ENCODE measurements at places on chromosomes 5 and 9.
A peak's percentile ranks its signal among the peaks of the same experiment; 100 is the strongest.

DNA sequence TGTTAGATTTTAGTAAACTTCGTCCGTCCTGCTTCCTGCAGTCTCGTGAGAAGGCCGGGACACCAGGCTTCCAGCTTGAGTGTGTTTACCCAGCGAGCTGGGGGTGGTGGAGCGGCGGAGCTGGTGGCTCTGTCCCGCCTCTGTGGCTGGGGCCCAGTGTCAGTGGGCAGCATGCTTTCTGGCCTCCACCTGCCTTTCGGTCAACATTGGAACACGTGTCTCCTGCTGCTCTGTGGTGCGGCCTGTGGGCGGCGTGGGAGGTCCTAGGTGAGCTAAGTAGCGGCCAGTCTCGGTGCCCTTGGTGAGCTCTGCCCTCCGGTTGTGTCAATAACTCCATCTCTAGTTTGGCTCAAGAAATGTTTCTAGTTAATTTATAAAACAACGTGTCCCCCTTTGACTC lies 125.9 kb downstream of the GADD45G start:
- no peak for DNase-seq

GRCh38 chr9:127168756-127169574 lies 46.5 kb upstream of the ANGPTL2 start:
- no peak for DNase-seq

- no peak for DNase-seq
These were observed 536.0 kb upstream of the WWC1 start for GRCh38 chr5:167755420-167755819.

DNA sequence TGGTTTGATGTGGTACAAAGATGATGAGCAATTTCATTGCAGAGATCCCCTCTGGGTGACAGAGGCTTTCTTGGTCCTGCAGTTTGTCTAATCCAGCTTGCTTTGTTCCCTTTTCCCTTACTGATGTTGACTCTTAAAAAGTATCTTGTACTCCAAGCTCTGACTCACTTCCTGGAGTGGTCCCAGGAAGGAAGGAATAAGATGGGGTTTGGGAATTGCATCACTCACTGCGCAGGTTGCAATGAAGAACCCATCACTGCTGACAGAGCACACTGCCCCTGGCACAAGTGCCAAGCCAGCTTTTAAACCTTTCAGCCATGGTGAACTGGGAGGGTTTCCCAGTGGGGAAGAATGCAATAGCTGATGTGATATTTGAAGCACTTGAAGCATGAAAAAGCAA lies 662.2 kb upstream of the CTNND2 start:
- DNase-seq: no peak

DNA sequence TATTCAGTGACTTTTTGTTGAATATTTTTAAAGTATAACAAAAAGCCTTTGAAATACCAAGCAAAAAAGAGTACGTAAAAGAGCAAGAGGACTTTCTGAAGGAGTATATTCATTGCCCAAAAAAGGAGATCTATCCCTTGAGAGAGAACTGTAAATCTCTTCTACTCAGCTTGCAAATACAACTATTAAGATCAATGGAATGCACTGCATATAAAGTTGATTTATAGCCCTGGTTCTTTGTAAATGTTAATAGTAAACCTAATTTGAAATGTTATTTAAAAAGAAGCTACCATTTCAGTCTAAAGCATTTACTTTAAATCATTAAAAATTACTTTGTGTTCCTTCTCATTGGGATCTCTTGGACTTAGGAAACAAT lies 168.1 kb downstream of the PDE4D start:
- no peak for DNase-seq

DNA sequence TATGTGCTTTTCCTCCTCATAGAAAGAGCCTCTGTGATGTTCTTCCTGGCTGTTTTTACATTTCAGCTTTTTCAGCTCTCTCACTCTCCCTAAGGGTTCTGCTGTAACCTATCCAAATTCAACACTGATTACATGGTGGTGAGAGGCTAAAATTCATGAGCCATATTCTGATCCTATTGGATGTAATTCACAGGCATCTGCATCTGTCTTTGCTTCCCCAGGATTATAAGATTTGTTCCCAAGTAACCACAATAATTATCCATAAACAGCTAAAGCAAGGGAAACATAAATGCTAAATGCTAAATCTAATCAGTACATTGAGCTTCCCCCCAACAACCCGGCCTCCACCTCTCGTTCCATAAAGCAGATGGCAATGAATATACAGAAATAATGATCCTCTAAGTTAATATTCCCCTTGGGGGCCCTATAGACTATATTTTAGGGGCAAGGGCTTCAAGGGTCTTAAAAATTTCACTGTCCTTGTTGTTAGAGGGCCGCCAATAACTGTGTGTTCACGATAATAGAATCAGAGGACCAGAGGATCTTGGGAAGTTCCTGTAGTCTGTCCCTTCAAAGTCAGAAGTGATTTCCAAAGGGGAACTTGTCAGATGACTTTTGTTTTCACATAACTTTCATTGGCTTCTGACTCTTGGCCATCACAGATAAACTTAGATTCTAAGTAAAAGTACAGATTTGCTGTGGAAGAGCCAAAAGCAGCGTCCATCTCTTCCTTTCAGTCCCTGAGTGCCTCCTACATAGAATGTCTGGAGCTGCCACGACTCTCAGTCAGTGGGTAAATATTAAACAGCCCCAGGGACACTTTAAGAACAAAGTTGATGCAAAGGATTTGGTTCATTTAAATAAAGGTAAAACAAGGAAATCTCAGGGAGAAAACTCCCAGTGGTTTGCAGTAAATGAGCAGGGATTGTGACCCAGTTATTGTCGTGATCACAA lies 125.6 kb downstream of the ALDH1A1 start:
- no peak for DNase-seq

GRCh38 chr9:33127881-33128280 lies 39.3 kb downstream of the B4GALT1 start:
- DNase-seq: no peak

- DNase-seq: no peak
These were observed 80.0 kb downstream of the OXCT1 start for GRCh38 chr5:41790038-41790776.

- DNase-seq: no peak
These were observed 21.0 kb upstream of the SUSD3 start for GRCh38 chr9:93037476-93037971.

DNA sequence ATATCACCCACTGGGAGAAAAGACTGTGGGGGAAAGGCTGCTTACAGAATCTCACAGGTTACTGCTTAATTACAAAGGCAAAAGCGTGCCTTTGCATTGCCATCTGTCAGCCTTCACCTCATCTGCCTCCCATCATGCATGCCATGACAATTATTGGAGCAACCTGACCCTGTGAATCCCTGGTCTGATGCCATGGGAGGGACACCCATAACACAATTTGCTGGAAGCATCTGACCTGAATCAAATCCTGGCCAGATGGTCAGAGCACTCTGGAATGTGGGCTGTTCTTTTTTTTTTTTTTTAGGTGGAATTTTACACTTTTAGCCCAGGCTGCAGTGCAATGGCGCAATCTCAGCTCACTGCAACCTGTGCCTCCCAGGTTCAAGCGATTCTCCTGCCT lies 11.6 kb upstream of the RETREG1 start:
- no peak for DNase-seq

GRCh38 chr9:126293522-126293889 lies 33.1 kb upstream of the MVB12B start:
- no peak for DNase-seq

- DNase-seq: no peak
These were observed 46.4 kb upstream of the CHD1 start for GRCh38 chr5:98975223-98975622.

- no peak for DNase-seq
These were observed 89.4 kb upstream of the CNTLN start for GRCh38 chr9:17045381-17045940.

DNA sequence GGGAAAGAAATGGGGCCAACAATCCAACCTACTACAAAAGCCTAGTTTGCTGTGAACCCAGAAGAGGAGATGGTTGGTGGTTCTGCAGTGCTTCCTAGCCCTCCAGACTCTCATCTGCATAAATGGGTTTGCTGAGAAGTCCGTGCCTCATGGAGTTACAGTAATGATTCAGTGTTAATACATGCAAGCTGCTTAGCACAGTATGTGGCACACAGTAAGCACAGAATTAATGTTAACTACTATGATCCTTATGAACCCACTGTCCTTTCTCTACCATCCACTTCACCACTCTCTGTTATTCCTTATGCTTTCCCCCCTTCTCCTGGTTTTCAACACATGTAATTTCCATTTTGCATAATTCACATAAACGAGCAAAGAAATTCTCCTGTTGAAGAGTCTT lies 100.0 kb downstream of the ACTBL2 start:
- DNase-seq: no peak

- DNase-seq: no peak
These were observed 18.6 kb downstream of the SLC36A2 start for GRCh38 chr5:151328734-151329133.

DNA sequence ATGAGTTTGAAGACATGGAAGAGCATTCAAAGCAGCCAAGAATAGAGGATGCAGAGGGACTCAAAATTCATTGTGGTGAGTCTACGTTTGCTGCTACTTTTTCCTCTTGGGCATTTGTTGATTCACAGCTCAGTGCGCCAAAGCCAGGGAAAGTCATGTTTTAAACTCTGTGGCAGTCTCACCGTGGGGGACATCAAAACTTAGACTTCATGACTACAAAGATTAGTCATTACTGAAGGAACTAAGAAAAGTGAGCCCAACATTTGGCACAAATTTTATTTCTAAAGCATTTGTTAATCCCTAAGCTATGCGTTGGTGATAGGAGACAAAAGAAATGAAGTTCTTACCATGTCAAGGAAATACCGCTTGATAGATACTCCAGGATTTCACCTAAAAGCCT lies 73.7 kb upstream of the MTAP start:
- DNase-seq: no peak

DNA sequence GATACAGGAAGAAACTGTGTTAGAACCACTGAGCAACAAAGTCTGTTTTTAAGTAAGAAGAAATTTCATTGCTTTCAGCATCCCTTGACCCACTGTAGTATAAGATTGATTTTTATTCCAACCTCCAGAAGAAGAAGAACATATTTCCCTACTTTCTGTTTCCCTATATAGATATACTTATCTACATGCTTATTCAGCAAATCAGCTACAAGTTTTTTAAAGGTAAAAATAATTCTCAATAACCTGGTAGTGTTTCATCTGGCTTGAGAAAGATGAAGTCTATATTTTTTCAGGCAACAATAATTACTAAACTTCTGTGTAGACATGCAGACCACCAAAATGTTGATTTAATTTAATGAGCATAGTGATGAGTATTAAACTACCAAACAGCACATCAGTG lies 201.0 kb downstream of the OSTF1 start:
- DNase-seq: no peak

DNA sequence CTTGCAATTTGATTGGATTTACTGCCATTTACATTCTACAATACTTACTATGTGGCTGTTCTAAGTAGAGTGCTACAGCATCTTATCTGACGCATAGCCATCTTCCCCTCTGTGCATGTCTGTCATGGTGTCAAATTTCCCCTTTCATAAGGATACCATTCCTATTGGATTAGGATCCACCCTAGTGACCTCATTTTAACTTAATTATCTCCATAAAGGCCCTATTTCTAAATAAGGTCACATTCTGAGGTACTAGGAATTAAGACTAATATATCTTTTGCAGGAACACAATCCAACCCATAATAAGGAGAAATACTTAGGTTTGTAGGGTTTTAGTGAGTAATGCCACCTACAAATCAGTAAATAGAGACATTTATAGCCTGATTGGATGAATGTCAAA lies 268.0 kb downstream of the ADAMTSL1 start:
- no peak for DNase-seq

DNA sequence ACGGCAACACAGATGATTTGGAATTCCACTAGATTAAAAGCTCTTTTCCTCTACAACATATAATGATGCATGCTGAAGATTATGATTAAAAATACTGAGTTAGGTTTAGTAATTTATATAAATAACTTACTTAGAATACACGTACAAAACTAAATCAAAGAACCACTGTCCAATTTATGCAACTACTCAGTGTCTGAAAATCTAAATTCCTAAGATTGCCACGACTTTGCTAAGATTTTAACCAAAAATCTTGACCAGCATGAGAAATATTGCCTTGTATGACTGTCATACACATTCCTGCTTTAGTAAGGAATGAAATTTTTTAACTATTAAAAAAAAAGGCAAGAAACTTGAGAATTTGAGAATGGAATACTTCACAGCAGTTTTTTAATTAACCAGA lies 292.4 kb downstream of the ZNF608 start:
- DNase-seq: no peak

DNA sequence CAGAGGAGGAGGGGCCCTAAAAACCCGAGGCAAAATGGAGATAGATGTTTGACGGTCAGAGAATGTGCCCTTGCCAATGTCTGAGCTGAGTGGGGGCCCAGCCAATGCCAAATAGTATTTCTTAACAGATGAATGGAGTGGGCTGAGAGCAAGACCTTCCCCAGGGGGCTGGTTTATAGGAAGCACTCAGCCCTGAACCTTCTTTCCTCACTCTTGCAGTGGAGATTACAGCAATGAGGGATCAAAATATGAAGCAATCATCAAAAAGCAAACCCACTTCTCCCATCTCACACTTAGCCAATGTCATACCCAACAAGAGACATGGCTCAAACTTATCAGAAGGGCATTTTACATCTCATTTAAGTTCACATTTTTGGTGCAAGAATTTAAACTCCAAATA lies 350.3 kb downstream of the GADD45G start:
- no peak for DNase-seq

DNA sequence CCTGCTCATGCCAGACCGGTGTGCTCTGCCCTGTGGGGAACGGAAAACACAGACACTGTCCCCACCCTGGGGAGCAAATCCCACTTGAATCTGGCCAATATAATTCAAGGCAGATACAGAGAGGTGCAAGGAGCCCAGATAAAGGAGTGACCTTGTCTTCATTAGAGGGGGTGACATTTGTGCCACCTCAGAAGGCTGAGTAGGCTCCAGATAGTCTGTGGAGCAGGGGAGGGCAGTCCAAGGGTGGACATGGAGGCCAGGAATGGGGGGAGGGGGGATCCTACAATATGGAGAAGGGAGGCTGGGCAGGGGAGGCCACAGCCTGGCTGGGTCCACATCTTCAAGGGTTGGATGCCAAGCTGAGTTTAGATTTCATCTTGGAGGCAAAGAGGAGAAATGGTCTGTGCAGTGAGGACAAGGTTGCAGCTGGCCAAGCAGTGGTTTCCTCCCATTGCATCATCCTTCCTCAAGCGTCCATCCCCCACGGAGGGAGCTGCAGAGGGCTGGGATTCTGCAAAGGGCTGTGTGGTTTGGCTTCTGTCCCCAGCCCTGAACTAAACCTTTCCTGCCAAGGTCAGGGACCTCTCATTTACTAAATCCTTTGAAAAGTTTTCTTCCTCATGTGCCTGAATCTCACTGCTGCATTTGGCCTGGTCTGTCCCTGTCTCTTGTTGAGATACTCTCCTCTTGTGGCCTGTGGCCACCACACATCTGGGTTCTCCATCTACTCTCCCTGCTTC lies 60.1 kb downstream of the GALNT12 start:
- DNase-seq: peak; percentile 88
